ENCODE measurements at places on chromosomes 16 and 17.

- DNase-seq: no peak
These were observed 4.3 kb downstream of the SPDYE4 start for GRCh38 chr17:8753976-8754440.

DNA sequence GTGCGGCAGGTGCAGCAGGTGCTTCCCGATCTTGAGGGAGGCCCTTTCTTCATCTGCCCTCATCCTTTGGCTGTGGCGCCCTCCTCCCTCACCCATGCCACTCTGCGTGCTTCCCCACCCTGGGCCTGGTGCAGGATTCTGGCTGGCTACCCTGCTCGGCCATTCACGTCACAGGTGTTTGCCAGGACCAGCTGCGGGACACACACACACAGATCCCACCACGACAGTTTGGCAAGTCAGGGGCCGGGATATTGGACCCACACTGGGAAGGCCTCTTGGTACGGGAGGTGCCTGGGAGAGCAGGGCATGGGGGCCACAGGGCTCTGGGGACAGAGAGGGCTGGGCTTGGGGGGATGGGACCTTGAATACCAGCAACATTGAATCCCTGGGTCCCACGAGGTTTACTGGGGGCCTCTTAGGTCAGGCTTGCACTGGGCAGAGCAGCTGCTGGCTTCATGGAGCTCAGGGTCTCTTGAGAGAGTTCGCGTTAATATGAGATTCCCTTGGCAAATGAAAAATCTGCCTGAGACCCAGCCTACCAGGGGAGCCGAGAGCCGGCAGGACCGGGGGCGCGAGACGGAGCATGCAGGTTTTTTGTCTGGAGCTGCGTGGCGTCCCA is 15.1 kb downstream of the ADCY7 start:
- no peak for DNase-seq

DNA sequence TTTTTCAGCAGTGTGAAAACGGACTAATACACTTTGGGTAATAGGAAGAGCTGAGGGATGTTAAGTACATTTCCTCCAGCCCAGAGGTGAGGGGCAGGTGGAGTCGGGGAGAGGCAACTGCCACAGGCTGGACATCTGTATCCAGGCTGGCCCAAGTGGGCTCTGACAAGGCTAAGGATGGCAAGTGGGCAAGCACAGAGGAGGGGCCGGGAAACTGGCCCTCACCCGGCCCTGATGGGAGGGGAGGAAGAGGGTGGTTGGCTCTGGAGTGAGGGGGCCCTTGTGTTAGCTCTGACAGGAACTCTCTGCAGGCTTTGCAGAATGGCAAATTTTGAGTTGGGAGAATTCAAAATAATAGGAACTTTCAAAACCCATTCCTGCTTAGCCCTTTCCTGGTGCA is 251.0 kb upstream of the TNRC6C start:
- no peak for DNase-seq

GRCh38 chr17:4913994-4914393 is 11.1 kb upstream of the CHRNE start:
- no peak for DNase-seq

DNA sequence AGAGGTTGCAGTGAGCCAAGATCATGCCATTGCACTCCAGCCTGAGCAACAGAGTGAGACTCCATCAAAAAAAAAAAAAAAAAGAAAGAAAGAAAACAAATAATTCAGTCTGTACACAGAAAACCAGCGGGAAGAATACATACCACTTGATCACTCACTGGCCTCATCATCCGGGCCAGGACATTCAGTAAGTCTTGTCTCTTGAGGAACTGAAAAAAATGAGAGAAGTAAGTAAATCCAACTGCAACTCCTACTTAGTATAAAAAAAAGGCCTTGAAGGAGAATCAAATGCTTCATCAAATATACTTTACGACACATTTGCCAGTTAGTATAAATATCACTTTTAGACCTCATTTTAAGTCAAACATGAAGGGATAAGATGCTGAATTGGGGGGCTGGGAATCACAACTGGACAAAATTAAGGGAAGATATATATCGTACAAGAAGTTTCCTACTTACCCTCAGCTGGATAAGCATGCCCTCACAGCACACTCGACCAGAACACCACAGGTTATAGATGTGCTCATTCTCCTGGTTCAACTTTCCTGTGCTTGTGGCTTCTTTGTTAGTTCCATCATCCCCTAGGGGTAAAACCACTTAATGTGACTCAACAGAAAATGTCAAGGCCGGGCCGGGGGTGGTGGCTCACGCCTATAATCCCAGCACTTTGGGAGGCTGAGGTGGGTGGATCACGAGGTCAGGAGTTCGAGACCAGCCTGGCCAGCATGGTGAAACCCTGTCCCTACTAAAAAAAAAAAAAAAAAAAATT is 12.4 kb downstream of the CCDC47 start:
- DNase-seq: no peak

DNA sequence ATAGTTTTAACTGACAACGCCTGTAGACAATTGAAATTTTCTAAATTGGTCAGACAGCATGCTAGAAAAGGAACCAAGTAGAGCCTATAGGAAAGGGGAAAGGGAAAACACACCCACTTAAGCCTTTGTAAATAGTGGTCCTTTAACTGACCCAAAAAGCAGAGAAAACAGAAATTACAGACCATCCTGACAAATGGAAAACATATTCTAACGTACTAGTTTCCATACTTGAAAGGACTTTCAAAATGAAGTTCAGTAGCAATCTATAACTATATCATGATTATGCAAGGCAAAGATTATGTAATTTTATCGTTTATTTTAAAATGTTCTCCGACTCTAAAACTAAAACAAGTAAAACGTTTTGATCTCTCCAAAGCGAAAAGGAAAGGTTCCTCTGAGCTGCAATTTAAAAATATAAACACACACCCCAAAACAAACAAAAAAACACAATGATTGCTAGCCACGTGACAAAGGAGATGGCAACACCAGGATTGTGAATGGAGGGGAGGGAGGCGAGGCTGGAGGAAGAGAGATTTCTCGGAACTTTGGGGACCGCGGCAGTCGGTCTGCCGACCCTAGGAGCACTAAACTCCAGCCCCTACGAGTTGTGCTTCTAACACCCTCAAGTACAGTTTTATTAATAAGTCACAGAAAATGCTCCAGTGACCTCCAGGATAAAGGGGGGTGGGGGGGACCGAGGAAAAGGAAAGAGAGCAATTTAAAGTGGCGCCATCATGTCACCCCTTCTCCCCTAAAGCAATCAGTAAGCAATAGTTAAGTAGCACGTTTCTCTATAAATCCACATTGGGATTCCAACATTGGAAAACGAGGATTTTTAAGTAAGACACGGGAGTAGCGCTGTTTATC is 1.7 kb downstream of the KANSL1 start:
- DNase-seq: no peak

- DNase-seq: no peak
These were observed 1.5 kb upstream of the BAIAP3 start for GRCh38 chr16:1331712-1332617.

DNA sequence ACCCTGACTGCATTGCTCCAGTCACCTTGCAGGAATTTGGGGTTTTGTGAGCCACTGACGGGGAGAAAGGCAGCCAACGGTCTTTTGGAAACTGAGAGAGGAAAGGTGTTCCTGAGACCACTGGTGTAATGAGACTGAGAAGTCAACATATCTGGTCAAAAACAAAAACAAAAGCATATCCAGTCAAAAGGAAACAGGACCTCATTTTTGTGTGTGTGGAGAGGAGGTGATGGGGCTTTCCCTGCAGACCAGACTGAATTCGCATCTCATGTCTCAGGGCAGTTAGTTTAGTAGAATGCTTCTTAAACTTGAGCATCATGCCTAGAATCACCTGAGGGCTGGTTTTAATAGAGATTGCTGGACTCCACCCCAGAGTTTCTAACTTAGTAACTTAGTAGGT is 198.4 kb downstream of the COPRS start:
- DNase-seq: no peak

DNA sequence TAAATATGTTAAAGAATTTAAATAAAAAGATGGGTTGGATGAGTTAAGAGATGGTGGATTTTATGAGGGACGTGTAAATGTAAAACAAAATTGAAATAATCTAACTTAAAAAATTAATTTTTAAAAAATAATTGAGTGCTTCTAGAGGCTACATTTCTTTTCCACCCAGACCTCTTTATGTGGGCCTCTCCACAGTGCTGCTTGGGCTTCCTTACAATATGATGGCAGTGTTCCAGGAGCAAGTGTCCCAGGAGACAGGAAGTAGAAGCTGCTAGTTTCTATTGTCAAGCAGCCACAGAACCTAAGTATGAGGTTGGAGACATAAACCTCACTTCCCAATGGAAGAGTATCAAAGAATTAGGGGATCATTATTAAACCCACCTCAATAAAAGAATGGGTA is 205.7 kb upstream of the CPHXL start:
- DNase-seq: no peak

- DNase-seq: no peak
These were observed 116.8 kb downstream of the ABCC6 start for GRCh38 chr16:16106466-16106865.

- DNase-seq: no peak
These were observed 361.6 kb downstream of the GRIN2A start for GRCh38 chr16:9820476-9821246.

GRCh38 chr17:8643855-8644506 is 13.5 kb upstream of the MYH10 start:
- no peak for DNase-seq

DNA sequence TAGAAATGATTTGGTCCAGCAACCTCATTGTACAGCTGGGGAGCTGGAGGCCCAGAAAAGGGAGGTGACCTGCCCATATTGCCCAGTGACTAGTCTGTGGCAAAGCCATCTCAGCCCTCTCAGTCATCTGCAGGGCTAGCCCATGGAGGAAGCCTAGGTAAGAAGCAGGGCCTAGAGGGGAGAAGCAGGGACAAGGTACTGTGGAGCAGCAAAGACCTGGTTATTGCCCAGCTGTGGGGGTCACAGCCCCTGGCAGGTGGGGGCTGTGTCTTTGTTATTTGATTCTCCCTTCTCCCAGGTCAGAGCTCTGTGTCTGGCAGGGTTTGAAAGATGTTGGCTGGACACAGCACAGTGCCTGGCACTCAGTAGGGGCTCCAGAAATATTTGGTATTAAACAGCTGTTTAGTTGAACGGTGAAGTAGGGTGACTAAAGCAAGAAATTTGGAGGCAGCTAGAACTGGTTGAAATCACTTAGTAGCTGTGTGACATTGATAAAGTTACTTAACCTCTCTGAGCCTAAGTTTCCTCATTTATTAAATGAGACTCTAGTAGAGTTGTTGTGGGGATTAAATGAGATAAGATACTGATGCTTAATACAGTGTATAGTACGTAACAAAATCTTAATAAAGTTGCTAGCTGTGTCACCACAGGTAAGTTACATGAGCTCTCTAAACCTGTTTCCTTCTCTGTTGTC is 17.3 kb downstream of the CCR7 start:
- DNase-seq: no peak

- DNase-seq: peak; percentile 92
These were observed 309.4 kb downstream of the SEC14L1 start for GRCh38 chr17:77449908-77450741.

GRCh38 chr16:85717393-85718152 is 28.8 kb upstream of the GINS2 start:
- peak; percentile 56 for DNase-seq

GRCh38 chr17:51601622-51602261 is 341.4 kb downstream of the UTP18 start:
- DNase-seq: no peak

DNA sequence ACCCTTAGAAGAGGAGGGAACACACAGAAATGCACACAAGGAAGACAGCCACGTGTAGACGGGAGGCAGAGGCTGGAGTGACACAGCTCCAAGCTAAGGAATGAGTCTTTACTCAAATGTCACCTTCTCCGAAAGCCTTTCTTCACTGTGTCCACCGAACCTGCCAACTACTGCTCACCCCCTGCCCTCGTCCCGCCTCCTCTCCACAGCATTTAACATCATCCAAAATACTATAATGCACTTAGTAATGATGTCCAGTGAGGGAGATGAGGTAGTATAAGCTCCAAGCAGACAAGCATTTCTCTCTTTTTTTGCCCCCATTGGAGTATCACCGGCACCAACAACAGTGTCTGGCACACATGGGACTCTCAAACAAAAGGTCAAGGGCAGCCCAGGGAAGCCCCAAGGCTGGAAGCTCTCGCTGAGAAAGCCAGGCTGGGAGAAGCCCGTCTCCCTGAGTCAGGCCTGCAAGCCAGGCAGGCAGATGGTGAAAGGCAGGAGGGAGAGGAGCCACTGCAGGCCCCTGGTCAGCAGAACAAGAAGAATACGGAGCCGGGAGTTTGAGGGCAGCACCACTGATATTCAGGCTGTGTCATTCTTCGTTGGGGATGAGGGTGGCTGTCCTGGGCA is 25.9 kb downstream of the ZFHX3 start:
- no peak for DNase-seq

DNA sequence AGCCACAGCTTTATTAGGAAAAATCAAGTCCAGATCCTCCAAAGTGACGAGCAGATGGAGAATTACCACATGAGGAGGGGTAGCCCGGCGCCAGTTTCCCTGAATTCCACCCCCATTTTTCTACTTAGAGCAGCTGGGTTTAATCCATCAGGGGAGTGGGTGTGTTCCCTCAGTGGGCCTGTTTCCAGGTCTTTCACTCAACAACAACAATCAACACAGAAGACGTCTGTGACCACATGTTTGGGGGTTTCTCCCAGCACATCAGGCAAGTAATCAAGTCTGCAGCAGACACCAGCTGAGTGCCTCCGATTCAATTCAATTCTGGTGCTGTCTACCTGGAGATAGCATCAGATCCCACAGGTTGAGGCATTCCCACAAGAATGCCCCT is 6.8 kb downstream of the SLC6A2 start:
- no peak for DNase-seq

DNA sequence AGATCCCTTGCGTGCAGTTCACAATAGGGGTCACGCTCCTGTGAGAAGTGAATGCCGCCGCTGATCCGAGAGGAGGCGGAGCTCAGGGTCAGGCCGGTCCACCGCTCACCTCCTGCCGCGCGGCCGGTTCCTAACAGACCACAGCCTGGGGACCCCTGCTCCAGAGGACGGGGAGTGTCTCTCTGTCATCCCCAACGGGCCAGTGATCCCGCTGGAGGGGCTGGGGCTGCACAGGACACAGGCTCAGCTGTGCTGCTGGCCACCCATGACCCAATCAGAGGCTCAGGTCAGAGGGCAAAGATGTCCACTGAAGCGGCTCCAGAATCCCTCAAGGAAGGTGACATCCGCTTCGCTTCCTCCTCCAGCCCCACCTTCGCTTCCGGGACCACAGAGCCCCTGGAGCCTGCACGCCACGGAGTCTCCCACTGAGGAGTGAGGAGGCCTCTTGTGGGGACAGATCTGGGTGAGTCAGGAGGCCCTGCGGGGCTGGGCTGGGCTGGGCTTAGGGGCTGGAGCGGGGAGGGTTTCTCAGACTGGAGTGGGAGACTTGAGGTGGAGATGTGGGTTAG is 115.4 kb downstream of the METRNL start:
- peak; percentile 1 for DNase-seq

DNA sequence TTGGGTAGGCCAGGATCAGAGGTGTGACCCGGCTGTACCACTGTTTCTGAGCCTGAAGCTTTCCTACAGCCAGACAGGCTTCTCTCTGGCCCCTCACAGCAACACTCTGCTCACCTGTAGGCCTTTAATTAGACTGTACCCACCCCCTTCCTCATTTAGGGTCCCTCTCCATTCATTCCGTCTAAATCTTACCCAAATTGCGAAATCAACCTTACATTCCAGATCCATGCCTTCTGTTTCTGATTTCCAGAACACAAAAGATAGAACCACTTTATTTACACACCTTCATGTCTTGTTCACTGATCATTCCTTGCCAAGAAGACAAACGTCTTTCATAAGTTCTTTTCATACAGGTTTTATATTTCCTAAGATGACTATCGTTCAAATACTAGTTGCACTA is 160.8 kb downstream of the ZNF18 start:
- no peak for DNase-seq

GRCh38 chr17:61928101-61928436 is 287 bp upstream of the INTS2 start:
- no peak for DNase-seq

GRCh38 chr16:66549284-66550131 is at the start of gene TK2:
TSS of gene TK2 (minus strand) at chr16:66550122. CDS start at chr16:66550061, 61 bp downstream.
- peak; percentile 51 for DNase-seq
